Activated naive CD4-positive, alpha-beta T cell treated with anti-CD3 and anti-CD28 coated beads, Interleukin-2, amount 10 ng/mL, durations not matched to agents 7 days and 5 days (primary cell): ENCODE measurements at places on chromosomes 13 and 19.

DNA sequence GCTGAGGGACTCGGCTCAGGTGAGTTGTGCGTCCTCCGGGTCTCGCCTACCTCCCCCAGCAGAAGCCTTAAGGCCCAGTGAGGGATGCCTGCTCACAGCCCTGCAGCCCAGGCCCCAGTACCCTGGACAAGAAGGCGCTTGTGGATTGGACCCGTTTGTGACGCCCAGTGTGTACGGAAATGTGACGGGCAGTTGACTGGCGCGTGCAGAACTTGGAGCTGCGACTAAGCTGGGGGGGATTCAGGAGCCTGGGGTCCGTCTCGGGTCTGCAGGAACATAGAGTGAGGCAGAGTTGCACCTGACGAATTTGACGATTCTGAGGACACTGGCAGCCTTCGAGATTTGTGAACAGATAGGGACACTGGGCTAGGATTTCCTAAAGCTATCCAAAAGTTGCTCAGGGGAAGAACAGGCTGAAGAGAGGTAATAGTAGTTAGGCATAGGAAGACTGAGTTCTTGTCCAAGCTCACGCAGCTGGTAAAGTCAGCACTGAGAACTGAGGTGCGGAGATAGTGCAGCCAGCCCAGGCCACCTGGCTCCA, 519 bp downstream of the ZNF551 start:
- H3K27ac ChIP-seq, result peak overlapping the region; percentile 96
- H3K4me1 ChIP-seq, result peaks cover 34% of the 10 kb centered on the region
- DNase-seq, result no peak
- peak overlapping the region; percentile 95 for H3K4me3 ChIP-seq
- no peaks in the 10 kb centered on the region for H3K27me3 ChIP-seq
- H3K36me3 ChIP-seq, result peaks cover 61% of the 10 kb centered on the region

DNA sequence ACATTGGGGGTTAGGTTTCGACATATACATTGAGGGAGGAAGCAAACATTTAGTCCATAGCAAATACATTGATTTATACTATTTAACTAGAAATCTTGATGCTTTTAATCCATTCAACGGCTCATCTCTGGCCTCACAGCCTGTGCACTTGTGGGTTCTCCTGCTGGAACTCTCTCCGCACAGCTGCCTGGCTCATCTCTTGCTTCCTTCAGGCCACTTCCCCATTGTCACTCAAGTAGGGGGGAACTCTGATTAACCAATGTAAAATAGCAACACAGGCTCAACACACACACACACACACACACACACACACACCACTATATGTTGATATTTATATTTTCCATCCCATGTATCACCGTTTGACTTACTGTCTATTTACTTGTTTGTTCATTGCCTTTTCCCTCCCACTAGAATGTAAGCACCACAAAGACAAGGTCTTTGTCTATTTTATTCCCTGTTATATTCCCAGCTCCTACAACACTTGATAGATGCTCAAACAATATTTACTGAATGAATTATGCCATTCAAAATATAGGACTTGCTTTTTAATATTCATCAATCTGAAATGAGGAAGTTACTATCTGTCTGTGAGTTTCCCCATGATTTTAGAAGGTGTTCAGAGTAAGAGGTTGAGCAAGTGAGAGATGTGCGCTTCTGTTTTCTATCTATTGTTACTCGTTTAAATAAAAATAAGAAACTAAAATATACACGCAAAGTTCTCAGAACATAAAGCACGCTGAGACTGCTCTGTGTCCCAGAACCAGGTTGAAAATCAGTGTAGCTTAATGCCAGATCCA, 29.8 kb upstream of the PABPC3 start:
- no peaks in the 10 kb centered on the region for H3K4me1 ChIP-seq
- no peak for DNase-seq
- H3K27ac ChIP-seq, result no peak overlapping the region
- peaks cover 21% of the 10 kb centered on the region for H3K27me3 ChIP-seq
- H3K36me3 ChIP-seq, result no peaks in the 10 kb centered on the region

DNA sequence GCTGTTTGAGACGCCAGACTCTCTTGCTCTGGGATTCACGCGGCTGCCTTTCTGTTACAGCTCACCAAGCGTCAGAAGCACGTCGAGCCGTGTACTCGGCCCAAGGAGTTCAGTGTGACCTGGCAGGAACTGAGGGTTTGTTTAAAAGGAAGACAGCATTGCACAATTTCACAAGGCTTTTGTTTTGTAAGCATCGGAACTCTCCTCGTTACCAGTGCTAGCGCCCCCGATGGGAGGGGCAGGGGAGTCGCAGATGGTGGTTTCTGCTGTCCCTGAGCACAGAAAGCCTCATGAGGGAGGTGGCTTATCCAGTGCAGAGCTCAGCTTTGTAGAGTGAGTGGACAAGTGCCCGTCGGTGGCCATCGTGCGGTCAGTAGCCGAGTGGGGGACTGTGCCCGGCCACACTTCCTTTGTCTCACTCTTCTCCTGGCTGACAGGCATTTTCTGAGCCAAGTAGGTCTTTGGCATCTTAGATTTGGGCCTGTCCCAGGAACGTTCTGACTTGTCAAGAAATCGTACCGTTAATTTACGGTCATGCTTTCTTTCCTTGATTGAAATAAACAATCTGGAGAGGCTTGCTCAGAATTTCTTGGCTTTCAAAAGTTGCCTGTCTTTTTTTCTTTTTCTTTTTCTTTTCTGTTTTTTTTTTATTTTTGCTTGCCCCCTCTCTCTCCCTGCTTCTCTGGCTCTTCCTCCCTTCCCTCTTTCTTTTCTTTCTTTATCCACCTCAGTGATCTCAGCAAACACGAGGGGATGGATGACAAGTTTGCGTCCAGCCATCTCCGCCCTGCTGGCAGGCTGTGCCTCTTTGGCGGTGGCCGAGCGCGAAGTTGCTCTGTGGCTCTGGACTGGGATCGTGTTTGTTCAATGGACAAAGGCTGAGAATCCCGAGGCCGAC, 7.7 kb downstream of the KDM4B start:
- peaks cover 9% of the 10 kb centered on the region for H3K4me1 ChIP-seq
- no peak overlapping the region for H3K4me3 ChIP-seq
- H3K27me3 ChIP-seq, result no peaks in the 10 kb centered on the region

- peaks cover 20% of the 10 kb centered on the region for H3K36me3 ChIP-seq
- no peak overlapping the region for H3K4me3 ChIP-seq
- peak overlapping the region; percentile 98 for H3K27ac ChIP-seq
- H3K27me3 ChIP-seq, result no peaks in the 10 kb centered on the region
- DNase-seq, result no peak
Observed at GRCh38 chr19:42269478-42270345, 660 bp downstream of the CIC start.

DNA sequence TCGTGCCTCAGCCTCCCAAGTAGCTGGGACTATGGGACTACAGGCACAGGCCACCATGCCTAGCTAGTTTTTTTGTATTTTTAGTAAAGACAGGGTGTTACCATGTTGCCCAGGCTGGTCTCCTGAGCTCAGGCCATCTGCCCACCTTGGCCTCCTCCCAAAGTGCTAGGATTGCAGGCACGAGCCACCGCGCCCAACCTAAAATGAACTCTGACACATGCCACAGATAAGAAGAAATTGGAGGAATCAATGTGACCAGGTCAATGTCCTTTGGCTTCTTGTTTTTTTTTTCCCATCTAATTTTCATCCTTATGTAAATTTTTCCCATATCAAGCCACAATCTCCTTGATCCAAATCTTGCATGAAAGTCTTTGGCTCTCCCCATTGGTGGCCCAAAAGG, 68.1 kb upstream of the SOX21 start:
- peaks cover 2% of the 10 kb centered on the region for H3K27me3 ChIP-seq
- DNase-seq, result no peak
- no peak overlapping the region for H3K27ac ChIP-seq
- H3K36me3 ChIP-seq, result no peaks in the 10 kb centered on the region
- H3K4me3 ChIP-seq, result no peak overlapping the region

DNA sequence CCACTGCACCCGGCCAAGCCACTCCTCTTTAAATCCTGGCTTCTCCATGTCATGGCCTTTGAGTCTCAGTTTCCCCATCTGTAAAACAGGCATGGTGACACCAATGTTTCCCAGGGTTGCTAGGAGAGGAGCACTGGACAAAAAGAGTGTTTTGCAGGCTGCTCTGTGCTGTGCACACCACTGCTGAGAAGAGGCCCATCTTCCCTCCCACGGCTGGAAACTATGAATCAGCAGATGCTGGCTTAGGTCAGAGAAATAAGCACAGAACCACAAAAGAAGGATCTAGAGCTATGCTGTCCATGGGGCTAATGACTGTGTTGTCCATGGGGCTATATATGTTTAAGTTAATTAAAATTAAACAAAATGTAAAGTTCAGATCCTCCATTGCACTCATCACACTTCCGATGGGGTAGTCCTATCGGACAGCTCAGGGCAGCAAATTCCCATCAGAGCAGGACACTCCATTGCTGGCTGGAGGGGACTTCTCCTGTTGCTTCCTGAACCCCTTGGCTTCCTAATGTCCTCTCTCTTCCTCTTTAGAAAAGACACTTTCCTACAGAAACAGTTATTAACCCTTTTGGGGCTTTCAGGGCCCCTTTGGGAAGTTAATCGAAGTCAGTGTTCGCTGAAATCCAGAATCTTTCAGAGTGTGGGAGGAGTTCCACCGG, 37.1 kb downstream of the TSHZ3 start:
- no peaks in the 10 kb centered on the region for H3K36me3 ChIP-seq
- H3K27ac ChIP-seq, result no peak overlapping the region
- no peaks in the 10 kb centered on the region for H3K4me1 ChIP-seq

GRCh38 chr13:67914535-67914934, 684.4 kb upstream of the PCDH9 start:
- no peak overlapping the region for H3K27ac ChIP-seq
- no peak overlapping the region for H3K4me3 ChIP-seq
- H3K27me3 ChIP-seq, result no peaks in the 10 kb centered on the region
- no peaks in the 10 kb centered on the region for H3K36me3 ChIP-seq
